ENCODE measurements at places on chromosomes 12 and 14.
A peak's percentile ranks its signal among the peaks of the same experiment; 100 is the strongest.

DNA sequence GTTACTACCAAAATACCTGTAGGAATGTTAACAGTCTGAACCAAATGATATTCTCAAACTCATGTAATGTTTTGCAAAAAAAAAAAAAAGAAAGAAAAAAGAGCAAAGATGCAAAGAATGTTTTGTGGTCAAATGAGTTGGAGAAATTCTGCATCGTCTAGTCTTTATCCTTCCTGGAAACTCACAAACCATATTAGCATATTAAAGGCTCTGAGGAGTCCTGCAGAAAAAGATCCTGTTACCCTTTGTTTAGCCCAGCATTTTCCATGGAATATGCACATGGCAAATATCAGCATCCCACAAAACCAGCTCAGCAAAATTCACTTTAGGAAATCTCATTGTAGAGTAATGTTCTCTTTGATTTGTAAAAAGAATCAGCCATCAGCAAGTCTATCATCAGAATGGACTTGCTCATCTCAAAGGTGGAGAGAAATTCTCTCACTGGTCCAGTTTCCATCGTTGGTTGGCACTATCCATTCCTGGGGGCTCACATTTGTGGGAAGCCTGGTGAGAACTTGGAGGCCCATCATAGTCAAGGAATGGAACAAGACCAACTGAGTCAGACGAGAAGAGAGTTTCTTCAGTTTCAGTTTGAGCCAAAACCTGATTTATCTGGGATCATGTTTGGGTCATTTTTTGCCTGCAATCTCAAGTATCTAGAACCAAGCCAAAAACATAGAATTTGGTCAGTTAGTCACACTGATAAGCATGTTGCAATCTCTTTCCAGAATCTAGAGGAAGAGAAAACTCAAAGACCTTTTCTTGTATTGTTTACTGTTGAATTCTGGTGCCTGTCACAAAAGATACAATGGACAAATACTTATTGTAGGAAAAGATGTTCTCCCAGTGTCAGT is 129.8 kb downstream of the TBX5 start:
- DNase-seq = no peak

DNA sequence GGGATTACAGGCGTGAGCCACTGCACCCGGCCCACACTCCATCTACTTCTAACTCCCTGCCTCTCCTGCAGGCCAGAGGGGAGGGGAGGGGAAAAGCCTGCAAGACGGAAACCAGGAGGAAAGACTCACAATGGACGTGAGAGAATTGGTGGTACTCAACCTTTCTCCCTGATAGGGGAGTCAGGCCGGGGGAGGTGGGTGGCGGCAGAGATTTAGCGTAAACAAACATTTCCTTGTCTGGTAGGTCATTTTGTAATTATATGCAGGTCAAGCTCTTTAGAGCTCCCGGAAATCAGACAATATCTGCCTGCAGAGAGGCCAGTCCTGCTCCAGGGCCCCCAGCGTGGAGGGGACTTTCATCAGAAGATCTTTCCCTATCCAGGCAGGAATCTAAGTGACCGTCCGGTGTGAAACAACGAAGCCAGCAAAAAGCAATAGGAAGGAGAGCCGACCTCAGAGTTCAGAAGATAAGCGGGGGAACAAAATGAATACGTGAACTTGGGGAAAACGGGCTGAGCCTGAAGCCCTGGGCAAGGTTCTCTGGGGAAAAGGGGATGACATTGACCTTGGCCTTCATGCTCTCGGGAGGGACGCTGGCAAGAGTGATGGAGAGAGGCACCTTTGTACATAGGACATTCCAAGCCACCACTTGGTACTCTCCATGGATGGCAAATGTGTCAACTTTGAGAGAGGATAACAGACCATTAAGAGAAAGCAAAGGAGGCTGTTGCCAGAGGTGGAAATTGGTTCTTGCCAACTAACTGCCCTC is 62.3 kb downstream of the SPRING1 start:
- no peak for DNase-seq

GRCh38 chr12:101004898-101005297 is 205.1 kb downstream of the SLC5A8 start:
- DNase-seq = no peak

GRCh38 chr14:61064210-61064609 is 83.2 kb downstream of the SLC38A6 start:
- no peak for DNase-seq

GRCh38 chr12:114774197-114774596 is 90.2 kb upstream of the TBX3 start:
- DNase-seq = no peak

DNA sequence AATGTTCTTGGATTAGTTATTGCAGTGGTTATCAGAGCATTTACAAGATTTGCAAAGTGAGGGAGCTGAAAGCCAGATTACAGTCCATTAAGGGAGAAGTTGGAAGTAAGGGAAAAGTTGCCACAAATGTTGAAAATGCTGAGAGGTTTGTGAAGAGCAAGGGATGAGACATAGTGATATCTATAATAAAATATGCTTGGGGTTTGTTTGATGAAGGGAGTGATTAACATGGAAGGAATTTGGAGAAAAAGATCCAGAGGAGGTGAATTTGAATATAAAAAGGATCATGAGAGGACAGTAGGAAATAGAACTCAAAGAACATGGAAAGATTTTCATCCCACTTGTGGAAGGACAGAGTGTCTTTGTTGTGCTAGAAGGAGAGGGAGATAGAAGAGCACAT is 19.3 kb upstream of the CCER1 start:
- no peak for DNase-seq

- DNase-seq = peak; percentile 36
These were observed 9.1 kb upstream of the TDG start for GRCh38 chr12:103956509-103957027.

DNA sequence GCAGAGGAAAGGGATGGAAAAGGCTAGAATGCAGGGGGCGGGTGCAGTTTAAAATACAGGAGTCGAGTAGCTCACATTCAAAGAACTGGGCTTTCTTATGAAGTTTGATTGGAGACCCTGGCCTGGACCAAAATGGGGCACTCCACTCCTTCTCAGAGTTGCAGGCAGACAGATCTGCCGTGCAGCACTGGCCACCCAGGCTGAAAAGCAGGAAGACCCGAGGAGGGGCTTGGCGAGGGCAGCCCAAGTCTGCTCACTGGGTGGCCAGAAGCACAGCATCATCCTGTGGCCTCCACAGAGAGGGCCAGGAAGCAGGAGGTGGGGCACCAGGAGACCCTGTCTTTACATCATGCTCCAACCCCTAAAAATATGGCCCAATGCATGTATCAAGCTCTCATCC is 109.1 kb upstream of the BCL2L14 start:
- no peak for DNase-seq

- DNase-seq = peak; percentile 2
These were observed 111.0 kb downstream of the SLC8A3 start for GRCh38 chr14:70077720-70078119.

DNA sequence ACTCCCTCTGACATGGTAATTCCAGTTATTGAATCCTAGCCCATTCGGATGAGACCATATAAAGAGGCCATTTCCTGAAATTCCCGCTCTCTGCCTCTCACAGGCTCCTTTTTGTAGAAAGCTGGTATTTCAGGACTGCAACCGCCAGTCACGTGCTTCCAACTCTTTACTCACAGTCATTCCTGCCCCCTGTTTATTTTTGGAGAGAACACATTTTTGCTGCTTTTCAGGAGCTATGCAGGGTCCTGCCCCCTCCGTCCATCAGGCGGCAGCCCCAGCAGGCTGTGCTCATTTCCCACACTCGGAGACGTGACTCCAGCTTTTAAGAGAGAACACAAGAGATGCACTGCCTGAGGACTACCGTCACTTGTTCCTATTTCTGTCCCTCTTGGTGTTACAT is 26.8 kb downstream of the IFT43 start:
- DNase-seq = no peak

- DNase-seq = no peak
These were observed 278.2 kb upstream of the SFSWAP start for GRCh38 chr12:131432532-131433260.

- no peak for DNase-seq
These were observed 411.0 kb downstream of the LRIG3 start for GRCh38 chr12:58509116-58509885.

DNA sequence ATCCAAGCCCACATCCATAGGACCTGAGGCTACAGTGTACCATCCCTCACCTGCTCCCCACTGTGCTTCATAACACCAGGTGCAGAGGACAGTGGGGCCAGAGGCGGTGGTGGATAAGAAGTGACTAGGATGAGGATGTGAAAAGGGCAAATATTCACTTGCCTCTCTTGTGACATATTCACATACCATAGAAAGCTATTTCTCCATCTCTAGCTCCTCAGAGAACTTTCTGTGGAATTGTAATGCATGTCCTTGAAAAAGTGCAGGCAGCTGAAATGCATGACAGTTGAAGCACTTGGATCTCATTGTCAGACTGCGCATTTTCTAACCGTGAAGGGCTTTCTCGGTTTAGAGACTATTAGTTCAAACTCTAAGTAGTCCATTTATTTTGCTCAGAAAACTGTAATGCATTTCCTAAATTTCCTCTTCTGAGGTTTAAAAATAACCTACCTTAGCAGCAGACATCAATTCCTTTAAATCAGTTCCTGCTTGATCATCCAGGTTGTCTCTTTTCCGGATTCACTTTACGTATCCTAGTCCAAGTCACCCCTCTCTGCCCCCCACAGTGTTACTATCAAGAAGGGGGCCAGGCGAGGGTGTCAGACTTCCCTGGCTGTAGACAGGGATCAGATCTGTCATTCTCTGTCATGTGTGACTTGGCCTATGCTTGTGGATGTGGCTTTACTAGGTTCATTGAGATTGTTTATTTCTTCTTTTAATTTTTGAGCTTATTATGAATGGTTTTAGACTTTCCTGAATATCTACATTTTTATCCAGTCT is 984.0 kb upstream of the TMEM132C start:
- DNase-seq = no peak

- no peak for DNase-seq
These were observed 13.2 kb upstream of the TSPAN11 start for GRCh38 chr12:30913323-30913722.

DNA sequence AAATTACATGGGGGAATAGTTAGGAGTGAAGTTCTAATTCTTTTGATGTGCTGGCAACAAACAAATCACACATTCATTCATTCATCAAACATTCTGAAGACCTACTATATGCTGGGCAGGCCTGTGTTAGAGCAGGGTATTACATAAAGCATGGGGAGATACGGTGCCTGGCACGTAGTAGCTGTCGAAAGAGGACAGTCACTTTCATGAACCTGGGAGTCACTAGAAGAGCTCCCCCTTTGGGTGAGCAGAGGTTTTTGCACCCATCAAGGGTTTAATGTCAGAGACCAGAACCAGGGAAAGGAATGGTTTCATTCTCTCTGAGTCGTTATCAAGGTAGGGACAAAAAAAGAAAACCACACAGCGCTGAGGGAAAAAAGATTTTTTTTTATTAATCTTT is 10.0 kb downstream of the LHX5 start:
- DNase-seq = no peak

DNA sequence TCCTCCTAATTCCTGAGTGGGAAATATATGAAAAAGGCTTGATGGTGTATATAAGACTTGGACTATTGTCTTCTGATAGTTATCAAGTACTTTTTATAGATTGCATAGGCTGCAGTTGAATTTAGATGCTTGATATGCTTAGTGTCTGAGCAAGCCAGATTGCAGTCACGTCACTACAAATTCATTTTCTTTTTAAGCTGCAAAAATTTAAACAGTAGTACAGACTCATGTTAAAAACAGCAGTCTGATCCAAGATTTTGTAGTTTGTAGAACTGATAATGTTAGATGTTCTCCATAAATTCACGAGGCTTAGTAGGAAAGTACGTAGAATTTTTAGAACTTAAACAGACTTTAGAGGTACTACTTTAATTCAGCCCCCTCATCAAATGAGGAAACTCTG is 126.4 kb downstream of the GPR135 start:
- no peak for DNase-seq

DNA sequence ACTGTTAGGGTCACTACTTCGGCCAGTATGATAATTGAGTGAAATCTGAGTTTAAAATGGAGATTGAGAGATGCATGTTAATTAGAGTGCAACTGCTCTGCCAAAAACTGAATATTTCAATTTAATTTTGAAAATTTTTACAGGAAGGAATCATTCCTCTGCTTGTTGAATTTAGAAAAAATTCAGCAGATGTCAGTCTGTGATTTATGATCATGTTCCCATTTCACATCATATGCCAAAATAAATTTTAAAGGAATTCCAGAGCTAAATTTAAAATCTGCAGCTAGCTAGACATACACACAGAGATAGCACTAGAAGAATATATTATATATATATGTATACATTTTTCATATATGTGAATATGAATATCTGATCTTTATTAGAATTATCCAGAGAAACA is 797.6 kb upstream of the TMEM132C start:
- DNase-seq = no peak

- DNase-seq = no peak
These were observed 1.2 kb downstream of the ITGB7 start for GRCh38 chr12:53205747-53206419.

GRCh38 chr12:122965321-122965751 is 927 bp downstream of the ABCB9 start:
- no peak for DNase-seq

GRCh38 chr14:95876761-95877538 is at the start of gene TUNAR:
Gene TUNAR, plus strand, starts transcription at chr14:95876832.
- DNase-seq = peak; percentile 45

DNA sequence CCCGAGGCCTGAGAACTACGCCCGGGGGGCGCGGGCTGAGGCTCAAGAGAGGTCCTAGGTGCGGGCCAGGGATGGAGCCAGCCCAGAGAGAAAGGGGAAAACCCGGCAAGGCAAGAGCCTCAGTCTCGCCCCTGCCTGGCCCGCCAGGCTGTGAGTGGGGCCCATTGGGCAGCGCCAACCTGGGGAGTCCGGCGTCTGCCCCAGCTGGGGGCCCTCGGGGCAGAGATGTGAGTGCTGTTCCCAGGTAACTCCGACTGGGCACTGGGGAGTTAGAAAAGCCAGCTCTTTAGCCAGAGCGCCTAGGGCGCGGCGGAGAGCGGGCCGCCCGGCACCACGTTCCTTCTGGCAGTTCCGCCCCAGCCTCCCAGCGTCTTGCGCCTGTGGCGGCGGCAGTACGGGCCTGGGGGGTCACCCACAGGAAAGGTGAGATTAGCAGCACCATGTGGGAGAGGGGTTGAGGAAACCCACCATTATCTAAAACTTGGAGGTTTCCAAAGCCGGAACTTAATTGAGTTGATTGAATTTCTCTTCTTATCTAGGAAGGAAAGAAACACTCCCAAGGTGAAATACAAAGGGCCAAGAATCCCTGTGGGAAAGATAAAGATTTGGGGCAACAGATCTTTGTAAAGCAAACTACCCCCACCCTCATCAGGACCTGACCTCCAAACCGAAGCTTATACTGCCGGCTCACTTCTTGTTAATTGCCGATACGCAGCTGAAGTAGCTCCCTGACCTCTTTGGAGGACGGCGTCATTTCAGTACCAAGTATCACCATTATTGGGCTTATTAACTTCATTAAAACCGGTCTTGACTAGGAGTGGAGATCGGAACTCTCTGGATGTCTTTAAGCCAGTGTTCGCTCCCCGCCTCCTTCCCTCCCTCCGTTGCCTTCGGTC is 11.6 kb downstream of the OTX2 start:
- no peak for DNase-seq

DNA sequence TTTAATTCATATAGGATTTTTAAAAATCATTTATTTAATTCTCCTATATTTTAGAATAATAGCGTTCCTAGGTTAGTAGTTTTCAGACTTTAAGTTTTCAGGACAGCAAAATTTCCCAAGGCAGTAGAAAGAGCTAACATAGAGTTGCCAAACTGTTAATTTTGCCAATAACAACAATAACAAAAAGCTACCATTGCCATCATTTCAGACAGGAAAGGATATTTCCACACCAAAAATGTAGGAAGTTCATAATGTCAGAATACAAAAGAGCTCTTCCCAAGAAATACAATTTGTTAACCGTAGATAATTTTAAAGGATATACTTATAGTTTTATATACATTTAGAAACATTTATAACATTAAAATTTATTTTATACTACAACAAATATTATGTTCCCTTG is 81.4 kb upstream of the EEA1 start:
- no peak for DNase-seq

GRCh38 chr14:105076296-105076804 is 11.1 kb upstream of the GPR132 start:
- no peak for DNase-seq

Data from NCI-H1092 treated with DMSO at 0.1 percent for 48 hours (cell line).